Activated T-helper 2 cell treated with anti-CD3 and anti-CD28 coated beads, Interferon-gamma antibody, Interleukin-2, Interleukin-4, amounts not matched to agents 10 μg/mL and 5 μg/mL and 100 μg/mL, durations not matched to agents 14 hours and 24 hours and 36 hours (primary cell): ENCODE measurements at places on chromosomes 7 and 10. TPM values are rescaled to one million over a fixed set of nuclear protein-coding genes. Genes with fewer than 3 reads are reported as not detected.

- peak overlapping the region; percentile 26 for H3K27ac ChIP-seq
- H3K36me3 ChIP-seq, result peaks cover 58% of the 10 kb centered on the region
- peak overlapping the region; percentile 17 for H3K4me3 ChIP-seq
- H3K27me3 ChIP-seq, result no peaks in the 10 kb centered on the region
- no peak for DNase-seq
These were observed 5.3 kb downstream of the GLRX3 start for GRCh38 chr10:130141460-130141859.

GRCh38 chr7:75650681-75651080 is 88.1 kb downstream of the HIP1 start:
- no peaks in the 10 kb centered on the region for H3K27me3 ChIP-seq
- H3K27ac ChIP-seq, result no peak overlapping the region
- DNase-seq, result no peak
- H3K36me3 ChIP-seq, result no peaks in the 10 kb centered on the region
- H3K4me3 ChIP-seq, result no peak overlapping the region

DNA sequence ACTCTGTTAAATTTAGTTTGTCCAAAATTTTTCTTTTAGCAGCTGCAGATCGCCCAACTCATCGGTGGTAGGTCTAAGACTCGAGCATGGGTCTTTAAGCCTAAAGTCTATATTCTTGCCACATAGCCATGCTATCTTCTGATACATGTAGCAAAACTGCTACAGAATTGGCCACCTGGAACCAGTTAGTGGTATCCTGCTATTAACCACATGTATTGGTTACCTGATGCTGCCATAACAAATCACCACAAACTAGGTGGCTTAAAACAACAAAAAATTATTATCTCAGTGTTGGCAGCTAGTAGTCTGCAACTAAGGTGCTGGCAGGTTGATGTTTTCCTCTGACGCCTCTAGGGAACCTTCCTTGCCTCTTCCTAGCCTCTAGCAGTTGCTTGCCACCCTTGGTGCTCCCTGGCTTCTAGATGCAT is 96.7 kb upstream of the PIK3CG start:
- H3K4me1 ChIP-seq, result peaks cover 50% of the 10 kb centered on the region
- H3K27me3 ChIP-seq, result no peaks in the 10 kb centered on the region
- H3K4me3 ChIP-seq, result peak overlapping the region; percentile 44
- peak overlapping the region; percentile 69 for H3K27ac ChIP-seq

DNA sequence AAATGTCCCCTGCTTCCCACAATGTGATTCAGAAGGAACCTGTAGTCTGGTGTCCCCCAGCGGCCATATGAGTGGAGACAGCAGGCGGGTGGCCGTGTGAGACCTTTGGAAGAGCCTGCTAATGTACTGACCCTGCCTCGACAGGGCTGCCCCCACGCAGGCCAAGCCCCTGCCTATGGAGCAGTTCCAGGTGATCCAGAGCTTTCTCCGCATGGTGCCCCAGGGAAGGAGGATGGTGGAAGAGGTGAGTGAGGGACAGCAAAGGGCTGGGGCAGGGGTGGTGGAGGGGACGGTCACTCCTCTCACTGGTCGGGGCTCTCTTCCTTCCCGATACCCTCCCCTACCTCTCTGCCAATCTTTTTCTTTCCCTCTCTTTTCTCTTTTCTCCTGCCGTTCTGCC is 55.7 kb downstream of the PALD1 start:
- H3K27ac ChIP-seq, result no peak overlapping the region
- no peaks in the 10 kb centered on the region for H3K36me3 ChIP-seq
- no peak overlapping the region for H3K4me3 ChIP-seq
- no peaks in the 10 kb centered on the region for H3K4me1 ChIP-seq

GRCh38 chr7:96663457-96663856 is 46.2 kb downstream of the SEM1 start:
- no peak for DNase-seq
- H3K4me3 ChIP-seq, result no peak overlapping the region
- H3K27me3 ChIP-seq, result peaks cover 3% of the 10 kb centered on the region
- H3K36me3 ChIP-seq, result no peaks in the 10 kb centered on the region

- H3K27me3 ChIP-seq, result no peaks in the 10 kb centered on the region
- peak overlapping the region; percentile 94 for H3K27ac ChIP-seq
- H3K4me1 ChIP-seq, result peaks cover 63% of the 10 kb centered on the region
These were observed 96.7 kb upstream of the EFCAB10 start for GRCh38 chr7:105677817-105678573.

- no peak within 1 kb of the TSS for H3K4me3 ChIP-seq
- H3K36me3 ChIP-seq, result no peaks in the 10 kb centered on the region
- no peak within 1 kb of the TSS for H3K27ac ChIP-seq
- H3K4me1 ChIP-seq, result peaks cover 2% of the 10 kb centered on the region
These were observed at the start of gene VWA2 for GRCh38 chr10:114239117-114239993. Gene VWA2 (plus strand): TSS chr10:114239254. CDS start chr10:114248714, 9,460 bp downstream.

DNA sequence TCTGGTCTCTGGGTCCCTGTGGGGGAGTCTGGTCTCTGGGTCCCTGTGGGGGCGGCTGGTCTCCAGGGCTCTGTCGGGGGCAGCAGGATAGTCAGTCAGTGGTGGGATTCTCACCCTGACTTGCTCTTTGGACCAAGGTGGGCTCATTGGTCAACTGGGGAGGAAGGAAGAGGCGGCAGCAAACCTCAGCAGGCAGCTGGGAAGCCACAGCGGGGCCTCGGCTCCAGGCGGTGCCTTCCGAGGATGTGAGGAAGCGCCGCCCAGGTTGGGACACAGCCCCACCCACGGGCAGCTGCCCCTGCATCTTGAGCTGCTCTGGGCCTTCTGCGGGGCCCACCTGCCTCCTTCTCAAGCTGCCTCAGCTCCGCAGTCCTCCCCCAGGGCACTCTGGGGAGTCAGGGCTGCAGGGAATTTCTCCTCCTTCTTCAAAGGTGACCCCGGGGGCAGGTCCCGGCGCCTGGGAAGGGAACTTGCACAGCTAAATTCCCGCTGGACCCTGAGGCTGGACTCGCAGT is 20.4 kb upstream of the KNDC1 start:
- peaks cover 4% of the 10 kb centered on the region for H3K27me3 ChIP-seq
- no peaks in the 10 kb centered on the region for H3K36me3 ChIP-seq
- DNase-seq, result no peak
- no peak overlapping the region for H3K27ac ChIP-seq
- H3K4me3 ChIP-seq, result no peak overlapping the region
- H3K4me1 ChIP-seq, result peaks cover 7% of the 10 kb centered on the region

GRCh38 chr10:72274730-72275350 is 1.1 kb downstream of the DDIT4 start:
- peaks cover 38% of the 10 kb centered on the region for H3K36me3 ChIP-seq
- peak overlapping the region; percentile 100 for H3K4me3 ChIP-seq
- H3K4me1 ChIP-seq, result peaks cover 41% of the 10 kb centered on the region
- H3K27ac ChIP-seq, result peak overlapping the region; percentile 94
- DNase-seq, result peak; percentile 71

GRCh38 chr10:118171861-118172260 is 125.1 kb upstream of the RAB11FIP2 start:
- no peak for DNase-seq
- H3K4me3 ChIP-seq, result no peak overlapping the region
- no peak overlapping the region for H3K27ac ChIP-seq

DNA sequence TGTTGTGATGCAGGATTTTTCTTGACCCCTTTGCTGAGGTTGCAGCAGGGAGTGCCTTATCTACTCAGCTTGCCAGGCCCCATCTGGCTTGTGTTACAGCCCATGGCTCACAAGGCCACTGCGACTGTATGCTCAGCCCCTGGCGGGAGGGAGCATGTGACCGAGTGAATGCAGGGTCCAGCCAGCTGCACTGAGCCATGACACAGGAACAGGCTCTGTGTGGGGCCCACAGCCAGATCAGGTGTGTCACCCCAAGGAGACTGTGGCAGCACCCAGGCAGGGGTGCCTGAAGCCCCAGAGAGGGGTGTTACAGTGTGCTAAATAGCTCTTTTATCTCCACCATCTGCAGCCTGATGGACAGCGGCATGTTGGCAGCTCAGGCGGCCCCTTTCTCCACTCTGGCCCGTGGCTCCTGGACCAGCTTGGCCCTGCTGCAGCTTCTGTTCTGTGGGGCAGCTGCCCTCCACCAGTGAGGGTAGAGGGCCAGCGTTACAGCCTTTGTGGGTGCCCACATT is 2.6 kb upstream of the PCBD1 start:
- no peaks in the 10 kb centered on the region for H3K27me3 ChIP-seq
- DNase-seq, result no peak
- no peak overlapping the region for H3K4me3 ChIP-seq
- H3K27ac ChIP-seq, result no peak overlapping the region

DNA sequence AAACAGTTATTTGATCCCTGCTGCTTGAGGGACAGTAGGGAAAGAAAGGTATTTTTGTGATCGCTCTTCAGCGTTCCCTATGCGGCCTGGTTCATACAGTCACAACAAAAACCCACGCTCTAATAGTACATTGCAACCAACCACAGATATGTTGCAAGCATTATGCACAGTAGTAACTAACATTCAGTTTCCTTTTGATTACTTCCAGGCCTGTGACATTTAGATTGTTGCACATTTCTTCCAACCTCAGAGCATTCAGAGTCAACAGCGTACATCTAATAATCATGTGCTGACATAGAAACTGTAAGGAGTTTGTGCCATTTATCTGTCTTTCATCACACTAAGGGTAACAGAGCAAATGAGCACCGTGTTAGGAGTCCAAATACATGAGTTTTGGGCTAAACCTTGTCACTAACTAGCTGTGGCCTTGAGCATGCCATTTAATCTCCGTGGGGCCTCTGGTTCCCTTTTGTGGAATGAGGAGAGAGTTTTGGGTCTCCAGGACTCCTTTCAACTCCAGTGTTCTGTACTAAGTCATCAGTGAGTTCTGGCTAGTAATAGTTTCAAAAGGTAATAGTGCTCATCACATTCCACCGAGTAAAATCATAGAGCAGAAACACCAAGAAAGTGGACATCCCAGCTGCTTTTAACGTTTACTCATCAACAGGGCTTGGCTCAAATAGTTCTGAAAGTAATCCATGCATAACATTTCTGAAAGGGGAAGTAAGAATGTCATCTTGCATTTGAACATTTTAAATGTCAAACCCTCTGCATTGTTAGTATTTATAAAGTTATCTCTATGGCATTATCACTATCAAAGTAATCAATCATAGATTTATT is 99.0 kb upstream of the FZD1 start:
- no peak for DNase-seq
- no peaks in the 10 kb centered on the region for H3K4me1 ChIP-seq

GRCh38 chr7:136139417-136139816 is 162.3 kb upstream of the MTPN start:
- H3K36me3 ChIP-seq, result no peaks in the 10 kb centered on the region
- no peak overlapping the region for H3K27ac ChIP-seq
- no peaks in the 10 kb centered on the region for H3K27me3 ChIP-seq
- DNase-seq, result no peak
- H3K4me3 ChIP-seq, result no peak overlapping the region
- H3K4me1 ChIP-seq, result no peaks in the 10 kb centered on the region

DNA sequence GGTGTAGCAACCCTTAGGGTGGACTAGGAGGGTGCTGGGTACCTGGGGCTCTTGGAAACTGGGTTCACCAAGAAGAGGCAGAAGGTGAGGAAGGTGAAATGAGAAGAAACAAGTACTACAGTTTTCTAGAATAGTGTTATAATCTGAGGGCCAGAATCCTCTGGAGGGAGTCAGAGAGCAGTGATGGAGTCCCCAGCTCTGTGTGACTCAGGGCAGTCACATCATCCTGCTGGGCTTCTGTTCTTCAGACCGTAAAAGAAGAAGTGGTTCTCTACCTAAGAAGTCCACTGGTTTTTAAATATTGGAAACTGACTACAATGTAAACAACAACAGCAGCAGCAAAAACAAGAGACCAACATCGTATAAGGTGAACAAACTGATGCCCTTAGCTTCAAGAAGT is 197.3 kb downstream of the PRPF18 start:
- no peaks in the 10 kb centered on the region for H3K36me3 ChIP-seq
- no peak overlapping the region for H3K4me3 ChIP-seq
- no peak for DNase-seq
- peaks cover 20% of the 10 kb centered on the region for H3K4me1 ChIP-seq

DNA sequence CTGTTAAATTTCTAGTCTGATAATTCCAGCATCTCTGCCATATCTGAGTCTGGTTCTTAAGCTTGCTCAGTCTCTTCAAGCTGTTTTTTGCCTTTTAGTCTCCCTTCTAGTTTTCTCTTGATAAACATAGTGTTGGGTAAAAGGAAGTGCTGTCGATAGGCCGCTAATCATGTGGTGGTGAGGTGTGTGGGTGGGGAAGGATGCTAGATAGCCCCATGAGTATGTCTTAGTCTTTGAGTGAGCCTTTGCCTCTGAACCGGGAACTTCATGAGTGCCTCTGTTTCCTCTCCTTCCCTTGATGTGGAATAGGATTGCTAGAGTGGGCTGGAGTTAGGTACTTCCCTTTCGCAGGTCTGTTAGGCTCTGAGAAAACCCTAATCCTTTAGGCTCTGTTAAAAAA is 441.8 kb downstream of the INHBA start:
- H3K36me3 ChIP-seq, result no peaks in the 10 kb centered on the region
- H3K4me3 ChIP-seq, result no peak overlapping the region
- H3K4me1 ChIP-seq, result no peaks in the 10 kb centered on the region
- H3K27ac ChIP-seq, result no peak overlapping the region
- no peak for DNase-seq

GRCh38 chr10:6101181-6101580 is 12.3 kb downstream of the RBM17 start:
- H3K4me1 ChIP-seq, result peaks cover 32% of the 10 kb centered on the region
- H3K36me3 ChIP-seq, result peaks cover 78% of the 10 kb centered on the region
- H3K27ac ChIP-seq, result no peak overlapping the region
- DNase-seq, result no peak
- H3K27me3 ChIP-seq, result no peaks in the 10 kb centered on the region

DNA sequence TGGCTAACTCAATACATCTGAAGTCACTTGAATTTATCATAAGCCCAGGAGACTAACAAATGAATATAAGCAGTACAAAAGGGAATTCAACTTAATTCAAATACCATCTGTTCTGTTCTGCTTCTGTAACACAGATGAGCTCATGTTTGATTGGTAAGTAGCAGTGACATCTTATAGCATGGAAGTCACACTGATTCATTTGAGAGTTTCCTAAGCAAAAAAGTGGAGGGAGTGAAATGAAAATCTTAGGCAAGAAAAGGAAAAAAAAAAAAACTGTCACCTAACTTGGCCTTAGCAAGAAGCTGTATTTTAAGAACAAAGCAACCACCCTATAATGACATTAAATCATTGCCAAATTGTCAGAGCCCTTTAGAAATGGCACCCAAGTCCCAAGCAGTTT is 49.5 kb downstream of the SMURF1 start:
- H3K27me3 ChIP-seq, result no peaks in the 10 kb centered on the region
- peaks cover 12% of the 10 kb centered on the region for H3K4me1 ChIP-seq
- no peak for DNase-seq
- no peak overlapping the region for H3K27ac ChIP-seq
- no peak overlapping the region for H3K4me3 ChIP-seq

GRCh38 chr7:55574051-55574717 is 1.9 kb upstream of the VOPP1 start:
- H3K4me1 ChIP-seq, result peaks cover 37% of the 10 kb centered on the region
- no peak for DNase-seq
- H3K36me3 ChIP-seq, result peaks cover 3% of the 10 kb centered on the region

GRCh38 chr10:102718220-102718619 is 3.8 kb downstream of the SFXN2 start:
- H3K27ac ChIP-seq, result peak overlapping the region; percentile 64
- no peak for DNase-seq
- peak overlapping the region; percentile 7 for H3K4me3 ChIP-seq

GRCh38 chr10:103564776-103565520 is 71.4 kb downstream of the NEURL1 start:
- H3K27me3 ChIP-seq, result peaks cover 7% of the 10 kb centered on the region
- no peak overlapping the region for H3K27ac ChIP-seq
- H3K4me3 ChIP-seq, result no peak overlapping the region
- no peaks in the 10 kb centered on the region for H3K36me3 ChIP-seq

PCLO gene
- total RNA-seq, result not detected in 2 replicates

PSPH gene
- 18.4 and 20.8 TPM in 2 replicates for total RNA-seq

NUTM2A gene
- total RNA-seq, result 0.07 and 0.30 TPM in 2 replicates

INPP5A gene
- total RNA-seq, result 13.0 and 13.8 TPM in 2 replicates

CLEC5A gene
- total RNA-seq, result not detected in 2 replicates

CNPY1 gene
- total RNA-seq, result not detected in 2 replicates

HYAL4 gene
- total RNA-seq, result not detected in 2 replicates

NRCAM gene
- 0.05 TPM in 1 of 2 replicates, not detected in the other for total RNA-seq

DYDC2 gene
- total RNA-seq, result not detected in 2 replicates

GIMAP7 gene
- total RNA-seq, result 22.6 and 24.1 TPM in 2 replicates

IGFBP1 gene
- total RNA-seq, result not detected in 2 replicates
